ENCODE measurements at places on chromosomes 7 and 10.

- no peak for DNase-seq
Observed at GRCh38 chr7:93430917-93431588, 143.5 kb downstream of the CALCR start.

- no peak for DNase-seq
Observed at GRCh38 chr7:91550931-91551330, 286.7 kb downstream of the FZD1 start.

- no peak for DNase-seq
Observed at GRCh38 chr10:19628767-19629560, 187.3 kb upstream of the PLXDC2 start.

DNA sequence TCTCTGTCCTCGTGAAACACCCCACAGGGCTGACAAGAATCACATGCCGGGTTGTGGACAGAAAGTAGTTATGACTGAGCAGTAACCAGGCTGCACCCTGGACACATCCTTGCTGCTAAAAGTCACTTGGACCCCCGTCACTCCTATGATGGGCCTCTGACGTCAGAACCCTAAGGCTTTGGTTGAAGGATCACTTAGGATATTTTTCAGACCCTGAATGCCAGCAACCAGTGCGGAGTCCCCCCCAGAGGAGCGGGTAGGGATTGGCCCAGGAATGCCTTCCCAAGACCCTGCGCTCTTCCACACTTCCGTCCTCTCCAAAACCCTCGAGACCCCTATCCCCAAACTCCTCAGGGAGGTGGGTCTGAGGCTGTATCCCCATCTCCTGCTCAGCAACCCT lies 52.1 kb downstream of the CFAP46 start:
- DNase-seq, result no peak

DNA sequence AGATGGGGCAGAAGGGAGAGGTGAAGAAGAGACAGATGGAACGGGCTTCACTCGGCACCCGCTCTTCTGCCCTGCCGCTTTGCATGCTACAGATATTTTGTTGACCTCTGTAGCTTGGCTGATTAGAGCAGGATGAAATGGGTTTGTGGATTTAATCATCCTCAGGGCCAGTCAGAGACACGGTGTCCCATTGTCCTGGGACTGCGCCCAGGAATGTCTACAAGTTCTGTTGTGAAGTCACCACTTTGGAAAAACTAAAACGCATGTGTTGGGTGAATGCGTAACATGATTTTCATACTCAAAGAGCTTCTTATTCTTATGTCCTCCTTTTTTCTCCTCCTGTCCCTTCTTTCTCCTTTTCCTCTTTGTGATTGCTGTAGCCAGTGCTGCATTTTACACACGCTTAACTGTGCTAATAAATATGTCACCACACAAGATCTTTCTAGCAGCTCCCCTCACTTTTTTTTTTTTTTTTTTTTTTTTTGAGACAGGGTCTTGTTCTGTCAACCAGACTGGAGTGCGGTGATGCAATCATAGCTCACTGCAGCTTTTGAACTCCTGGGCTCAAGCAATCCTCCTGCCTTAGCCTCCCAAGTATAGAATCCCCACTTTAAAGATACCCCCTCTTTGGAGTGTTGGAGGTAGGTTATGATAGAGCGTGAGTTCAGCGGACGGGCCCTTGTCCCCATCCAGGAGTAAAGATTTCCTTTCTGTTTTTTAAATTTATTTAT lies 3.4 kb downstream of the CPA4 start:
- no peak for DNase-seq

GRCh38 chr10:43340619-43341018 lies 30.8 kb upstream of the FXYD4 start:
- DNase-seq, result no peak

DNA sequence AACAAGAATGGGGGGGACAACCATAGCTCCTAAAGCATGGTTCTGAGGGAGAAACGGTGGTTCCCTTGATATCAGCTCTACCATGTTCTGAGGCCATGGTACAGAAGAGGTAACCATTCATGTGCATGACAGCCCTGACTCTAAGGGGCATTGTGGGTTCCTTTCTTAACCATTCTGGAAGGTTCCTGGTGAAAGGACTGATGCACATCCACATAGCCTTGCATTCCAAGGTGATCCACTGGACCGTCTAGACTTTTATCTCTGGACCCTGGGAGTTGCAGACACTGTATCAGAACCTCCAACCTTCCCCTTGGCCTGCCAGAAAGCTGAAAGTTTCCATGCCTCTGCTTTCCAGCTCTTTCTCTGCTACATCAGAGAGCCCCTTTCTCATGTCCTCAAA lies 344.3 kb downstream of the KCNMA1 start:
- DNase-seq, result no peak

DNA sequence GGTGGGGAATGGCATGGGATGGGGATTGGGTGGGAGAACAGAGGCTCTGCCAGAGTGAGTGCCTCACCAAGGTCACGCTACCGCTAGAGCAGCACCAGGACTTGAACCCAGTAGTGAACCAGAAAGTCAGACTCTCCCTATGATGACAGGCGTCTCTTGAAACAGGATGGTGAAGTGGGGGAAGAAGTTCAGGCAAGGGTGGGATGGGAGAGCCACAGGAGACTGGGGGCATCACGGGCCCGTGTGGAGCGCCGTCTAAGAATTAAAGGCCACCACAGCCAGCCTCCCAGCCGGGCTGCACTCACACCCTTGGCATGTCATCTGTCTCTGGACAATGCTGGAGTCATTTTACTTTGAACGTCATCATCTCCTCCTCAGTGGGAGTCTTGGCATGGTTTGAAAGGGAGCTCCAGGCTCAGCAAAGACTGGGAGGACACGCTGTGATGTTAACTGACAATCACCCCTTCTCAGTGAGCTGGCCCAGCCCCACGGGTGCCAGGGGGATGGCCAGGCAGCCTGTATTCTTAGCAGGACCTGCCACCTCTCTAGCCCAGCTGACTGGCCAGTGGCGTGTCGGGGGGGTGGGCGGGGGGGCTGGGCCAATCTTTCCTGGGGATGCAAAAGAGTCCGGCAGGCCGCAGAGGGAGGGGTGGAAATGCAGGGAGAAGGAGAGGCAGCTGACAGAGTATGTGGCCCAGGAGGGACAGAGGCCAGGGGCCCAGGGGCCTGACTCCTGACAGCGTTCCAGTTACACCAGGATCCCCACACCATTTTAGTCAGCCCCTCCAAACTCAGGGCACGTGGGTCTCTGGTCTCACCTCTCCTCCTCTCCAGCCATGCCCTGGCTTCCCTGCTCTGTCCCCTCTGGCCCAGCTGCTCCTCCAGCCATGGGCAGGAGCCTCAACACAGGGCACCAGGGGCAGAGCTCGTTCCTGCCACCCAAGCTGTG lies 96.2 kb downstream of the VOPP1 start:
- DNase-seq, result no peak

DNA sequence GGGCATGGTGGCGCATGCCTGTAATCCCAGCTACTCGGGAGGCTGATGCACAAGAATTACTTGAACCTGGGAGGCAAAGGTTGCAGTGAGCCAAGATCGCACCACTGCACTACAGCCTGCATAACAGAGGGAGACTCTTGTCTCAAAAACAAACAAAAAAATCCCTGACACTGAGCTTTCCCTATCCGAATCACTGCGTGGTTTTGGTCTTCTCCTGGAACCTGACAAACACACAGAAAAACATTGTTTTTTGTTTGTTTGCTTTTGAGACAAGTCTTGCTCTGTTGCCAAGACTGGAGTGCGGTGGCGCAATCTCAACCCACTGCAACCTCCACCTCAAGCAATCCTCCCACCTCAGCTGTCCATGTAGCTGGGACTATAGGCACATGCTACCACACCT lies 50.4 kb upstream of the PTPRN2 start:
- no peak for DNase-seq

GRCh38 chr10:56823849-56824248 lies 462.8 kb upstream of the ZWINT start:
- no peak for DNase-seq

GRCh38 chr10:60703266-60704041 lies 74.8 kb upstream of the CDK1 start:
- no peak for DNase-seq

DNA sequence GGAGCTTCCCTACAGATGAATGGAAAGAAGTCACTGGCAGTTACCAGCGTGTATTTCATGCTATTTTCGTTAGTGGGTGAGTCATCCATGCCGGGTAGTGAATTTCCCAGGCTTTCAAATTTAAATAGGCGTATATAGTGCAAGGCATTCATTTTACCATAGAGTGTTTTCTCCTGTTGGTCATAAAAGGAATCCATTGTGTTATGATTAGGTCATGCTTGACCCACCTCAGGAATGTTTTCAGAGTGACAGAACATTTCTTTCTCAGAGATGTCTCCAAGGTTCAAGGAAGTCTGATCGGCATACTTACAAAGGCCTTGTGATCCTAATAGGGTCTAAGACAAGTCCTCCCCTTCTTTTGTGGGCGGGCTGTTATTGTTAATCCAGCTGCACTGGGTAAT lies 110.7 kb downstream of the AKR1D1 start:
- no peak for DNase-seq

- no peak for DNase-seq
Observed at GRCh38 chr7:150398108-150398964, 19.2 kb downstream of the ZNF775 start.

DNA sequence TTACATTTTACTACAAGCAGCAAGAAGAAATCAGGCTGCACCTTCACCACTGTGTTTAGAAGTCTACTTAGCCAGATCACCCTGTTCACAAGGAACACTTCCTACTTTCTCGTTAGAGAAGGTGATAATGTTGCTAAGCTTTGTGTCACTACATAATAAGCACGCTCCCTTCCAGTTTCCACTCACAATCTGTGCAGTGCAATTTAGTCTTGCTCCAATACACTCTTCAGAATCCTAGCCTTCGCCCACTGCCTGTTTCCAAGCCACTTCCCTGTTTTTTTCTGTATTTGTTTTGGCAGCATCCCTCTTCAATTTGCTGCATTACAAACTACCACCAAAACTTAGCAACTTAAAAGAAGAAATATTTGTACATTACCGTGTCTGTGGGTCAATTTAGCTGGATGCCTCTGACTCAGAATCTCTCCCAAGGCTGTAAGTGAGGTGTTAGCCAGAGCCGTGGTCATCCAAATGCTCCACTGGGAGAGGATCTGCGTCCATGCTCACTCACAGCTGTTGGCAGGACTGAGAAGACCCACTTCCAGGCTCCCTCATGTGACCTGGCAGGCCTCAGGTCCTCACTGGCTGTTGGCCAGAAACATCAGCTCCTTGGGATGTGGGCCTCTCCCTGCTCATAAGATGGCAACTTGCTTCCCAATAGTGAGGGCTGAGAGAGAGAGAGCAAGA lies 110.4 kb downstream of the PON1 start:
- DNase-seq, result no peak

- no peak for DNase-seq
Observed at GRCh38 chr10:120969219-120969645, 118.1 kb downstream of the WDR11 start.

GRCh38 chr10:5629303-5630111 lies 36.9 kb downstream of the ASB13 start:
- no peak for DNase-seq

- DNase-seq, result no peak
Observed at GRCh38 chr10:122362031-122362592, 12.4 kb upstream of the PLEKHA1 start.

GRCh38 chr7:66877577-66878300 lies 43.3 kb upstream of the TMEM248 start:
- no peak for DNase-seq

- no peak for DNase-seq
Observed at GRCh38 chr10:133235932-133236331, 1.7 kb upstream of the VENTX start.

DNA sequence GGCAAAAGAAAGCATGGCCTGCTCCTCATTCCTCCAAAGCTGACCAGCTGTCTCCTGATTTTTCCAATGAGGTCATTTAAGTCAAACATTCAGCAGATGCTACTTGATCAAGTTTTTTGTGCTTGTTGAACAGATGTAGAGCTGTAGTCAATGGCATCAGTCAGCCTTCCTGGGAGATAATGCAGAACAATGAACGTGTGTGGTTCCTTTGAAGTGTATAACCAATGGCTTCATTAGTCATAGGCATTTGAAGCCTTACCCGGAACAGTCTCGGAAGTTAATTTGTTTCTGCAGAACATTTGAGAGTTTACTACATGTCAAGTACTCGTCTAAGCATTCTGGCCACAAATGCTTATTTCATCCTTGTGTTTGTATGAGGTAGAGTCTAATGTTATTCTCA lies 227.1 kb downstream of the ADRA2A start:
- DNase-seq, result no peak

Measured in NCI-H187 treated with DMSO at 0.1 percent for 48 hours (cell line).